ENCODE measurements at places on chromosomes 7 and 10. TPM values are rescaled to one million over a fixed set of nuclear protein-coding genes. Genes with fewer than 3 reads are reported as not detected.

The CYP26C1 gene
- not detected for total RNA-seq

The AASS gene
- total RNA-seq: 34.4 TPM

The TRPV5 gene
- total RNA-seq: not detected

The ZNF365 gene
- 0.74 TPM for total RNA-seq

The DGKB gene
- 2.2 TPM for total RNA-seq

The ACSM6 gene
- total RNA-seq: not detected

The SLC16A12 gene
- total RNA-seq: 3.7 TPM

The ANKRD30A gene
- total RNA-seq: not detected

The HABP2 gene
- total RNA-seq: not detected
